ENCODE measurements at places on chromosomes 7 and 10. TPM values are rescaled to one million over a fixed set of nuclear protein-coding genes. Genes with fewer than 3 reads are reported as not detected.

The C10orf95 gene
- total RNA-seq = 0.36 TPM

DNA sequence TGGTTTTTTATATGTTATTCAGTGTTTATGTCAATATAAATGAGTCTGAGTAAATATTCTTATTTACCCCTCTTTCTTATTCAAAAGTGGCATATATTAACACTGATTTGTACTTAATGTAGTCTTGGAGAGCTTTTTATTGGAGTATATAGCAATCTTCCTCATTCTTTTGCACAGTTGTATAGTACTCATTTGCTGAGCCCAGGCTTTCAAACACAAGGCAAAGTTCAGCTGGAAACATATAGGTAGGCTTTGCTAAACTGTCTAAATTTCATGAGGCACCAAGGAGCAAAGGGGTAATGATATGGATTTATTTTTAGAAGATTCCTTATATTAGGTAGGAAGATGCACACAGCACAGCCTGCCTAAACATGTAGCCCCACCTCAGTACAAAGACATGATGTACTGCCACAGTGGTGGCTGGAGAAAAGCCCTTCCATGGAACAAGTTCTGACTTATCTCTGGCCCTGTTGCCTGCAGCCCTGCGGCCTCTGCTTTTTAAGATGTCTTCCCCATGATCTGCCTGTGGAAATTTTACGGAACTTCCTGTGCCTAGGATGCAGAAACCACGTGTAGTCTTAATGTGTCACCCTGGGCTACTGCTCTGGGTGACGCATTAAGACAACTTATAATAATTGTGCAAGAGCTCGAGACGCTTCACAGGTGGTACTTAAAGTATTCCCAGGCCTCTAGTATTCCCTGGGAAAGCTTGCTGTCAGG lies 9.6 kb upstream of the PDCD4 start:
- DNase-seq = no peak

- DNase-seq = no peak
Observed at GRCh38 chr7:94338921-94339371, 55.7 kb upstream of the COL1A2 start.

- DNase-seq = peak; percentile 67
Observed at GRCh38 chr7:21944616-21945453, 864 bp downstream of the CDCA7L start.

- peak; percentile 97 for DNase-seq
Observed at GRCh38 chr10:60778214-60778970, at the start of gene CDK1. Gene CDK1 (plus strand): TSS chr10:60778478. CDS start chr10:60780166, 1,688 bp downstream.

DNA sequence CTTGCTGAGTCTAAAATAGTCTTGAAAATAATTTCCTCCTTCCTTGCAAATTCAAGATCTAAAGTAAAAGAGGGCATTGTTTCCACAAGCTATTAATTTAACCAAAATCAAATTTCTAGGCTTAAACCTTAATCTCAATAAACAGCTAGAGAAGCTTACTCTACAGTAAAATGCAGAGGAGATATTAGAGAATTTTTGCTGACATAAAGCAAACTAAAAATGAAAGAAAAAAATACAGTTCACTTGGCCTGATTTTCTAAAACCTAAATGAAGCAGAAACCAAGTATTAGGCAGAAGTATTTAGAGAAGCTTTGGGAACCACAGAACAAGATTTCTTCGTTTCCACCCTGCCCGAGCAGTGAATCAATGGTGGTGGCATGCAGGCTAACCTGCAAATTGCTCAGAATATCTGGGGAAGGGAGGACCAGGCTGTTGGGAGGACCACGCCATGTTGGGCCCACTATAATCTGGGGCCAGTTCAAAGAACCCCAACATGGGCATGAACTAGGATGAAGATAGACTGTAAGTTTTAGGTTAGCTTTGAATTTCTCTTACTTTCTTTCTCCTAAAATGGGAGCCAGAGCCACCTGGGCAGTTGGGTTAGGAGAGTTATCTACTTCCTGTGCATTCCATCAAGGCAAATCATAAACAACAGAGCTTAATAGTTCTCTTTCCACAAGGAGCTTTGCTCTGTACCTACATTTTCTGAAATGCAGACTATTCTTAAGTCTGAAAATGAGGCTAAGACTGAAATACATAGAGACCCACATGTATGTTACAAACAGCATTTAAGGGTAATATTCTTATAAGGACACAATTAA lies 4.1 kb downstream of the LAMB1 start:
- DNase-seq = no peak

- DNase-seq = no peak
Observed at GRCh38 chr7:14806891-14807290, 95.7 kb downstream of the DGKB start.

- no peak for DNase-seq
Observed at GRCh38 chr7:15723841-15724240, 37.4 kb upstream of the MEOX2 start.

GRCh38 chr10:78617115-78617514 lies 451.7 kb upstream of the ZMIZ1 start:
- no peak for DNase-seq

DNA sequence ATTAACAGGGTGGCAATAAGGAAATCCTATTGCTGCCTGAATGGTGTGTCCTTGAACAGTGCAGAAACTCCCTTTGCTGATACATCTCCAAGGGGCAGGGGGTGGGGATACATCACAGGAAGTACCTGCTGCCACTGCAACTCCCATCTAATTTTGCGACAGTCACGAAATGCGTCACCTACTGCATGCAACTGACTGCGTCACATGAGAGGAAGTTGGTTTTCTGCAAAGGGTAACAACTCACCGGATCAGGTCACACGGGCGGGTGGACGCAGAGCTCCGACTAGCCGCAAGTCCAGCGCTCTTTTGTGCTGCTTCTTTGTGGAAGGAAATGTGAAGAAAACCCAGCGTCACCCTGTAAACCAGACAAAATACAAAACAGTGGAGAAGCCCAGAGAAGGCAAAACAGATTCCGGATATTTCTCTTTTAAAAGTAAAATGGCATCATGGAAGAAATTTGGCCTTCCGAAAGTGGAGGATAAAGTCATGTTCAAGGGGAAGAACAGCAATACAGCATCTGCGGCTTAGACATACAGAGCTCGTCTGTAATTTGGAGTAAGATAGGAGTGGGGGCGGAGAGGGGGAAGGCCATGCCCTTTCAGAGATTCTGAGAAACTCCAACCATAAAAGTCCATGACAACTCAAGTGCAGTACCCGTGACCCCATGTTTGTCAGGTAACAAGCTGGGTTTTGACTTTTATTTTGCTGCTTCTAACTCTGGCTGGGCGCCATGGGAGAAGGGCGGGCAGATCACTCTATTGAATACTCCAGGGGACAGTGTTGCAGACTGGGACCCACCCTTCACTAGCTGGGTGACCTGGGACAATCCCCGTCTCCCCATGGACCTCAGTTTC lies 32.3 kb upstream of the PLEKHS1 start:
- no peak for DNase-seq

- no peak for DNase-seq
Observed at GRCh38 chr7:94398841-94399240, 4.1 kb downstream of the COL1A2 start.

GRCh38 chr7:16564023-16564380 lies 37.4 kb downstream of the LRRC72 start:
- DNase-seq = no peak

GRCh38 chr7:51229620-51230323 lies 86.8 kb downstream of the COBL start:
- DNase-seq = no peak

- no peak for DNase-seq
Observed at GRCh38 chr10:104777086-104777799, 136.2 kb downstream of the SORCS3 start.

The COL1A2 gene
- total RNA-seq = 0.47 TPM

The FAM13C gene
- not detected for total RNA-seq

The MUC3A gene
- not detected for total RNA-seq

The MALRD1 gene
- 0.29 TPM for total RNA-seq

The NEUROD6 gene
- not detected for total RNA-seq

Measured in activated CD8-positive, alpha-beta T cell treated with anti-CD3 and anti-CD28 coated beads for 36 hours (primary cell).